NCI-H1694 (cell line): ENCODE measurements at places on chromosomes 1 and 21.

DNA sequence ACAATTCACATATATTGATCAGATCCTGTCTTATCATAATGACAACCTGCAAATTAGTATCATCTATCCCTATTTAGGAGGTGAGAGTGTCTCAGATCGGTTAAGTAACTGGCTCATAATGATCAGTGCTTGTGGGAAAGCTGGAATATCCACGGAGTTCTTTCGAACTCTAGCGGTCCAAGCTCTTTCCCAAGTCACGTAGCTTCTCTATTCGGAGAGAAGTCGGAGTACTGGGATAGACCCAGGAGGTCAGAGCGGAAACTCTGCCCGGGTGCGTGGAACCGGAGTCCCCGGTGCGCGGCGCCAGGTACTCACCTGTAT, 339 bp downstream of the PTGS2 start:
- DNase-seq, result no peak

- DNase-seq, result no peak
Measured at GRCh38 chr1:209805875-209806760, at the start of gene IRF6. TSS of gene IRF6 (minus strand) at chr1:209806142. CDS start at chr1:209801413, 4,729 bp downstream.

GRCh38 chr21:32350211-32350980, 42.4 kb downstream of the URB1 start:
- DNase-seq, result no peak

- no peak for DNase-seq
Measured at GRCh38 chr21:44379991-44380865, 26.8 kb downstream of the TRPM2 start.

- no peak for DNase-seq
Measured at GRCh38 chr21:35705237-35705887, 355.0 kb downstream of the SETD4 start.

- no peak for DNase-seq
Measured at GRCh38 chr1:202275061-202275770, 66.5 kb downstream of the UBE2T start.

GRCh38 chr1:115145226-115145625, 55.9 kb upstream of the TSPAN2 start:
- no peak for DNase-seq

- DNase-seq, result no peak
Measured at GRCh38 chr1:15336866-15337265, 72.8 kb upstream of the EFHD2 start.

GRCh38 chr1:111758373-111758772, 2.7 kb downstream of the DDX20 start:
- DNase-seq, result no peak

- no peak for DNase-seq
Measured at GRCh38 chr1:22776035-22776613, 65.5 kb downstream of the EPHB2 start.

GRCh38 chr1:182723200-182723599, 38.8 kb upstream of the RGS8 start:
- no peak for DNase-seq

DNA sequence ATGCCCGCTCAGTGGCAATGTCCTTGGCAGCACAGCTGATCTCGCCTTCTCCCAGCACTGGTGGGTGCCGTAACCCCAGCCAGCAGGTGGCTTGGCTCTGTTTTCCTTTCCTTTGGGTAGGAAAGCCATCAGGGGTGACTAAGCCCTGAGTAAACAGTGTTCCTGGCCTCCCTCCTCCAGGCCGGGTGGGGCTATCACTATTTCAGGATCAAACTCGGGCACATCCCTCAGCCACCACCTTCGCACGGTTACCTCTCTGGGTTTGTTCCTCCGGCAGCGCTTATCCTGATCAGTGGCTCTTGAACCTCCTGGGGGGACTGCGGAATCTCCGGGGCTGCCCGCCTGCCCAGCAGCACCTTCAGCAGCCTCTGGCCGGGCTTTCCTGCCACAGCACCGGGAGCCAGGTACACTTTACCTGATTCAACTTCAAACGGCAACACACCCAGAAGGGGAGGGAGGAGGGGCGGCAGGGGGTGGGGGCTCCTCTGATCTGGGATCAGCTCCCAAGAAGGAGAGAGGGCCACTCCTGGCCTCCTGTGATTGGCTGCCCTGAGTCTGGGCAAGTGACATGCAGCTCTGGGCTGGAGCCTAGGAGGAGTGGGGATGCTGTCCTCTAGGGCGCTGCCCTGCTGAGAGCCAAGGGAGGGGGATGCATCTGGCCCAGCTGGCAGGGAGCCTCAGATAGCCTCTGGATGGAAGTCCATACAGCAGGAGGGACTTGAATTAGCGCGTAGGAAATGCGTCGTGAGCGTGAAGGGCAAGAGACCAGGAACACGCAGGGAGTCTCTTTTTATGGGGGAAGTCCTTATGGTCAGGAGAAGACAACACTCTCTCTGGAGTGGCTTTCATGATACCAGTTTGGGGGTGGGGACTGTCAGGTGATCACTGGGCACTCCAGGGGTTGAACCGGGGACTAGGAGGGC, at the start of gene ASCL5:
TSS of gene ASCL5 (minus strand) at position 353 of the 923 bp plus-strand sequence. CDS start 11,812 bp downstream, outside the sequence.
- no peak for DNase-seq

DNA sequence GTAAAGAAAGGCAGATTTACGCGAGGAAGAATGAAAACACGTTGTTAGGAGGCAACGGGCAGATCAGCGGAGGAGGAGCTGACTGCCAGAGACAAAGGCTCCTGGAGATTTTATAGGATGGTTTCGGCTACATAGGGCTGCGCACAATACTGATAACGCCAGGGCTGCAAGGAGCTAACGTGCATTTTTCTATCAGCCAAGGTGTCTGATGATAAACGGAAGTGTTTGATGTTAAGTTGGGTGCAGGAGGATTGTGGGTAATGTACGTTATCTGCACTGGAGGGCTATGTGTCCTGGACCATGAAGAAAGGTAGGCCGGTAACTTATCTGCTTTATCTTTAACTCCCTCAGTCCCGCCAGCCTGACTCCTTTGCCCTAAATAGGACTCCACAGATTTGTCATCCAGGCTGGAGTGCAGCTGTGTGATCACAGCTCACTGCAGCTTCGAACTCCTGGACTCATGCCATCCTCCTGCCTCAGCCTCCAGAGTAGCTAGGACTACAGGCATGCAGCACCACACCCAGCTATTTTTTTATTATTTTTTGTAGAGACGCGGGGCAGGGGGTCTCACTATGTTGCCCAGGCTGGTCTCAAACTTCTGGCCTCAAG, 29.6 kb downstream of the SETD4 start:
- DNase-seq, result peak; percentile 14

GRCh38 chr1:64659478-64660138, 85.3 kb upstream of the RAVER2 start:
- DNase-seq, result no peak

GRCh38 chr1:99176753-99177152, 87.5 kb upstream of the PLPPR4 start:
- DNase-seq, result no peak

DNA sequence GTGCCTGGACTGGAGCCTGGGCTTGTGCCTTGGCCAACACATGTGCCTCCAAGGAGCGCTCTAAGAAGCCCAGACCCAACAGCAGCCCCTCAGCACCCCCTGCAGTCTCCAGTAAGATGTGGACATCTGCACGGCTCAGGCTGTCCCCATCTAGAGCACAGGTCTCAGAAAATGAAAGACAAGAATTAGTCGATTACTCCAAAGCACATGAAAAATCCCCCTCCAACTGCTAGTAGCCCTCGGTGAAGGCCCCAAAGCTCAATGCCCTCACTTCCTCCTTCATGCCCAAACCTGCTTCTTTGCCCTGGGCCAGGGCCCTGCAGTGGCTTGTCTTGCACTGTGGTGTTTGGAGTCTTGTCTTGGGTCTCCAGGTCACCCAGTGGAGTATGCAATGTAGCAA, 21.9 kb upstream of the ERO1B start:
- DNase-seq, result no peak

DNA sequence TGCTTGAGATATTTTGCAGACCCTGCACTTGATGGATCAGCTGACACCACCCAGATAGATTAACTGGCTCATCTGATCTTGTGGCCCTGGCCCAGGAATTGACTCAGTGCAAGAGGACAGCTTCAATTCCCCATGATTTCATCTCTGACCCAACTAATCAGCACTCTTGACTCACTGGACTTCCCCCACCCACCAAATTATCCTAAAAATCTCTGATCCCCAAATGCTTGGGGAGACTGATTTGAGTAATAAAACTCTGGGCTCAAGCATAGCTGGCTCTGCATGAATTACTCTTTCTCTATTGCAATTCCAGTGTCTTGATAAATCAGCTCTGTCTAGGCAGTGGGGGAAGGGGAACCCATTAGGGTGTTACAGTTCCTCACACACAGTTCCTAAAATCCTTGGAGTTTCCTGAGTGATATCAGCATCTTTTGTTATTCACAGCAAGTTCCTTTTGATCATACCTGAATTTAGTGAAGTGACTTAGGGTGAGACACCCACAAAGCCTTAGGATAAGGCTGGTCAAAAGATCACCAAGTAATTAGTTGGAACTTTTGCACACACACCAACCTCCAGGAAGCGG, 104.2 kb downstream of the COP1 start:
- DNase-seq, result no peak

DNA sequence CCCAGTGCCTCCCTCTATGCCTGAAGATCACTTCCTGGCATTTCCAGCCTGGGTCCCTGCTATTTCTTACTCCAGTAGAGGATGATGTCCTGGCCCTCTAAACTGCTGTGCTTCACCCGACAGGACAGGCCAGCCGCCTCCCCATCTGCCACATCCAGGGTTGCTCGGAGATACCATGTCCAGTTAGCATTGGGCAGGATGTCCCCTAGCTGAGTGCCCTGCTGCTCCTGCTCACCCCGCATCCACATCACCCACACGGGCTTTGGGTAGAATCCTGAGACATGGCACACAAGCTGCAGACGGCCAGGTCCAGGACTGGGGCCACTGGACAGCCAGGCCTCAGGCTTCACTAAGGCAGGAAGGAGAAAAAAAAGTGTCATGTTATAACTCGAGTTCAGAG, 2.0 kb downstream of the CD1B start:
- no peak for DNase-seq

GRCh38 chr1:117780687-117781475, 148.5 kb downstream of the GDAP2 start:
- DNase-seq, result no peak

GRCh38 chr1:9441451-9442133, 97.7 kb upstream of the SLC25A33 start:
- no peak for DNase-seq

GRCh38 chr1:115084902-115085511, 4.3 kb downstream of the TSPAN2 start:
- no peak for DNase-seq

DNA sequence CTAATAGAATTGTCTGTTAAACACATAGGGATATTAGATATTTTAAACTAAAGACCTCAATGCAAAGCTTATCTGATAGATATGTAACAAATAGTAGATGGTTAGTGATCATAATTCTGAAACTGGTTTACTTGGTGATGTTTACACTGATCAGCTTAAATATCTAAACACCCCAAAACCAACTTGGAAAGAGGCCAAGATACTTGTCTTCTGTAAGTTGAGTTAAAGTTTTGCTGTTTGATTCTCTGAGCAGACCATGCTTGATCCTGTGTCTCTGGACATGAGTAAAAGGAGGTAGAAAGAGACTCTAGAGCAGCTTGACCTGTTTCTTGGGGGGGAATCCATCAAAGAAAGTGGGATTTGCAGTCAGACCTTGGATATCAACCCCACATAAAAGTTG, 107.5 kb downstream of the NEK7 start:
- no peak for DNase-seq

DNA sequence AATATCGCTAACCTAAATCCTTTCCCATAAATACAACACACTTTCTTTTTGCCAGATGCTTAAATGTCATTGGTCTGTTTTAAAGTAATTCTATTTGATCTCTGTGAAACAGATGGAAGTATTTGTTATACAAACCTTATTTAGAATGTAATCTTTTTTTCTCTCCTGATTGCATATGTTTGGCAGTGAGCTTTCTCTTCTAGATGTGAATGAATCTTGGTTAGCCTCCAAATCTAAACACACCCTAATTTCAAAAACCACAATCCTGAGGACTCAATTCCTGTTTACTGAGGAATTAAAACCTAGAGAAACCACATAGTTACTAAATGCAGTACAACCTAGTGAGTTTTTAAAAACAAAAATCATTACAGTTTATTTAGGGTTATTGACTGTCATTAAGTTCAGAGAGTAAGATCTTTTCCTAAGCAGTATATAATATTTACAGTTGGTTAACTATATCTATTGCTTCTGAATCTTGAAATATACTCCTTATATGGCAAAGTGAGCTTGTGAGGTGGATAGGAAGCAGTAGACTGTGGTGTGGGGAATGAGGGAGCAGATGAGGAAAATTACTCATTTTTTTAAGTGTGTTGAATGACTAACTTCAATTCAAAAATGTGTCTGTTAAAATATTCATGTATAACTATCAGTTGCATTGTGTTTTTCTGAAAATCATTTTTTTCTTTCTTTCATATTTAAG, 218.7 kb downstream of the FMN2 start:
- no peak for DNase-seq

DNA sequence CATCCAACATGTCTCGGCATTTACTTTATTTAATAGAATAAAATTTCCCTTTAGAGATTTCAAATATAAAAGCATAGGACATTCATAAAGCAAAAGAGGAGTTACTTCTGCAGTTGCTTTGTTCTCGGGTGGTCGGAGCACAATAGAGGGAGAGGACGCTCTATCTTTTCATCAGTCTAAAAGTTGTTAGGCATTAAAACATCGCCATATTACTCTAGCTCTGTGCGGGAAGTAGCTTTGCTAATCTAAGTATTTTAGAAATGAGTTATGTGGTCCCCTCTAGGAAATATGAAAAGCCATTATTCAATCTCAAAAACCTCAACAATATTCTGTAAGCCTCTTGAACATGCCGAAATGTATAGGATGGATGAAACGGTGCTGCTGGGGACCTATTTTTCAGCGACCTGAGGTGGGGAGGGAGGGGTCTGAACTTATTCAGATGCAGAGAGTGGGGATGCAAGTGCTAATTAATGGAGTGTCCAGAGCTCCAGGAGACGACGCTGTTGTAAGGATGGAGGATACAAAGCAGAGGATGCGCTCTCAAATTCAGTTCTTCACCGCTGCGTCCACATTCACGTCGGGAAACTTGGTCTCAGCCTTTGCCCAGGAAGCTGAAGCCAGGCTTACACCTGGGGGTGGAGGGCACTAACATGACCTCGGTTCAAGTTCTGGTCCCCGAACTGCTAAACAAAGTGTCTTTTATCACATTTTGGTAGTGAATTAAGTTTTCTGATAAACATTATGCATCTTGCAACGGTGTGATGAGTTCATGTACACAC, 6.3 kb downstream of the CDKN2C start:
- DNase-seq, result peak; percentile 71

DNA sequence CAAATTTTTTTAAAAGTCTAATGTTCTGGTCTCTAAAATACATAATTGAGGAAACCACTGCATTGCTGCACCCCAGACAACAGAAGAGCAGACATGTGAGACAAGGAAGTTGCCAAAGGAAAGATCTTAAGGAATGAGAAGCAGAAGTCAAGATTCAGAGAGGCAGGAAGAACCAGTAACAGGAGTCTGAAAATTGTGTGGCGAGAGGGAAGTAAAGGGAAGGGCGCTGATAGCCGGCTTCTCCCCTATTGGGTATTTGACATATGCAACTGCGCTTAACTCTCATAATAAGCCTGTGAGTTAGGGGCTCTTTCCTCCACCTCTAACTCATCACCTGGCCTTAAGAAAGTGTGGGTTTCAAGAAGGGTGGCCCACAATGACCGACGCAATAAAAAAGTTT, 21.9 kb upstream of the KIF14 start:
- DNase-seq, result no peak
